Activated B cell treated with CpG ODN at 0.5 μM for 24 hours (primary cell): ENCODE measurements at places on chromosomes 6 and 20. TPM values are rescaled to one million over a fixed set of nuclear protein-coding genes. Genes with fewer than 3 reads are reported as not detected.
A peak's percentile ranks its signal among the peaks of the same experiment; 100 is the strongest.

BEND3 gene
- 3.5 and 3.7 TPM in 2 replicates for total RNA-seq

CDYL gene
- total RNA-seq, result 47.5 and 49.8 TPM in 2 replicates

NKX2-4 gene
- total RNA-seq, result not detected in 2 replicates

RWDD2A gene
- 1.7 and 1.8 TPM in 2 replicates for total RNA-seq

RAET1G gene
- not detected in 2 replicates for total RNA-seq

ACOT8 gene
- total RNA-seq, result 24.5 and 27.3 TPM in 2 replicates

DNA sequence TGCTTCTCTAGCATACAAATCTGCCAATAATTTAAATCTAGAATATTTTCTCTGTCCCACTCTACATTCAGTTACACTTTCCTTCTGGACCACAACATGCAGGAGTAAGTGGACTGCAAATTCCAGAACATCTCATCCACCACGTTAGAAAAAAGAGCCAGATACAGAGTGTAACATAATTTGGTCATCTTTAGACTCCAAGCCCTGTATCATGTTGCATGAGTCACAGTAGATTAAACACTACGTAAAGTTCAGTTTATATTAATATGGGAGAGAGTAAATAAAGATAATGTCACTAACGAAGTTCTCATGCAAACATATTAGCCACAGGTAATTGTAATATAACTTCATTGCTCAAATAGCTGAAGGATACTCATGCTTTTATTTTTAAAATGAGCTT is 327.0 kb downstream of the C6orf118 start:
- DNase-seq, result no peak

GRCh38 chr6:124226396-124226795 is 422.7 kb downstream of the NKAIN2 start:
- DNase-seq, result no peak

GRCh38 chr6:87297119-87297518 is 25.3 kb upstream of the SMIM8 start:
- no peak for DNase-seq

DNA sequence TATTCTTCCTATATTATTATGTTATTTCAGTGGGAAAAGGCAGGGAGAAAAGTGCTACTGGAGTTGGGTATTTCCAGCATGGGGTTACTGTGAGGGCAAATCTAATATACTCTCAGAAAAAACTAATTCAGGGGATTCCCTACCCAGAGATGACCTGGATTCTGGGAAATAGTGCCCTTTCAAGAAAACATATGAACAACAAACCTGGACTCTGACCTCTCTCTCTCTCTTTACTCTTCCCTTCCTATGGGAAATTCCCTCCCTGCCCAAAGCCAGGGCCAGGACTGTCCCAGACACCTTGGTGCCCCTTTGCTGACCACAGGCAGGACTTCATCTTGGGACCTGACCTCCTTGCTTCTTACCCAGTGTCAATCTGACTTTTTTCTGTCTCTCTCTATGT is 1.6 kb upstream of the UBD start:
- DNase-seq, result no peak

GRCh38 chr20:39222101-39222500 is 260.0 kb downstream of the DHX35 start:
- no peak for DNase-seq

- DNase-seq, result no peak
These were observed 92.3 kb downstream of the ATRN start for GRCh38 chr20:3563133-3563532.

GRCh38 chr6:23731609-23732008 is 394.4 kb upstream of the NRSN1 start:
- DNase-seq, result no peak

DNA sequence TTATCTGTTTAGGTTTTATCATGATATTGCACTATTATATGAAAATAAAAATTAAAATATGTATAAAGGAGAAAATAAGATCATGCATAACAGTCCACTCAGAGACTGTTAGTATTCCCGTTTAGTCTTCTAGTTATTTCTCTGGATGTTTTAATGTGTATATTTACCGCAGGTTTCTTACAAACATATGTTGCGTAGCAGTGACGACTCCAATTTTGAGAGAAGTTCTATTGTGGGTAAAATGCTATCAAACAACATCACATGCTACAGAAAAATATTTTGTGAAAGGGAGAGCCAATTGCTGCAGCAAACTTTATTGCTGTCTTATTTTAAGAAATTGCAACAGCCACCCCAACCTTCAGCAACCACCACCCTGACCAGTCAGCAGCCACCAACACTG is 72.4 kb upstream of the NXT1 start:
- DNase-seq, result no peak

GRCh38 chr6:41723530-41724227 is 11.7 kb downstream of the TFEB start:
- peak; percentile 76 for DNase-seq

GRCh38 chr20:50445354-50446151 is 64.6 kb upstream of the PTPN1 start:
- no peak for DNase-seq

DNA sequence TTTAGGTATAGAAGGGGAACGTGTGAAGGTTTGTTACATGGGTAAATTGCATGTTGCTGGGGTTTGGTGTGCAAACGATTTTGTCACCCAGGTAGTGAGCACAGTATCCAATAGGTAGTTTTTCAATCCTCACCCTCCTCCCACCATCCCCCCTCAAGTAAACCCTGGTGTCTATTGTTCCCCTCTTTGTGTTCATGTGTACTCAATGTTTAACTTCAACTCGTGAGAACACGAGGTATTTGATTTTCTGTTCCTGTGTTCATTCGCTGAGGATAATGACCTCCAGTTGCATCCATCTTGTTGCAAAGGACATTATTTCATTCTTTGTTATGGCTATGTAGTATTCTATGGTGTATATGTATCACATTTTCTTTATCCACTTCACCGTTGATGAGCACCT is 11.6 kb upstream of the VNN1 start:
- DNase-seq, result no peak

- no peak for DNase-seq
These were observed 37.2 kb downstream of the AFDN start for GRCh38 chr6:167863897-167864296.
